ENCODE measurements at places on chromosomes 12 and 14.

DNA sequence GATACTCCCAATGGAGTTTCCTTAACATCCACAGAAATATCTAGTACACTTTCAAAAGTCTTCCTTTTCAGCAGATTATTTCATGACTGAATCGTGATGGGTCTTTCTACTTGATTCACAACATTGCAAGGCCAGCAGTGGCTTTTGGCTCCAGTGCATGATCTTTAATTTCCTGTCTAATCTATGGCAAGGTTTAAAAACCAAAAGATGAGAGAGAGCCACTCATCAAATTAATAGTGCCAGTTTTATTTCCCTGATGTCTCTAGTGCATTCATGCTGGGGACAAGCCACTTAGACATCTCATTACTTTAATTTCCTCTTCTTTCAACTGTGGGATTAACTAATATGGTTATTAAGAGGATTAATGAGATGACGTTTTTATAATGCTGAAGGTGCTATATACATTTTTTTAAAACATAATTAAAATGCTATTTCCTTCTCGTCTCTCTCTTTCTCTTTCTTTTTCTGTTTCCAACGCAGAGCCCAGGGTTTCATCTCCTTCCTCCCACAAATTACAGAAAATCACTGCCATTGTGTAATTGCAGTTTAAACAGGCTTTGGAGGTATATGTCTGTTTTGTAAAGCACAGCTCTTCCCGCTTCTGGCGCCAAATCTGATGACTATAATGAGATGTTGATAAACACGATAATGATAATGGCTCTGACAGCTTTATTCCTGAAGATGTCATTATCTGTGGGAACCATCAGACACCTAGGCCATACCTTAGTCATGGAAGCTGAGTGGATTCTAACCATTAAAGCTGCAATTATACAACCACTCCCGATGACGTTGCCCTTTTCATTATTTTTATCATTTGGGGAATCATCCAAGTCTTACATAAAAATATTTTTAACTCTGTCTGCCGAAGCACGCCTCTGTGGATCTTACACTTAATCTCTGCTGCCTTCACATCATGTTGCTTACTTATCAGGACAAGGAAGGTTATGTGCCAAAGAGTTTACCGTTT, 103.1 kb upstream of the PPM1H start:
- DNase-seq = no peak

DNA sequence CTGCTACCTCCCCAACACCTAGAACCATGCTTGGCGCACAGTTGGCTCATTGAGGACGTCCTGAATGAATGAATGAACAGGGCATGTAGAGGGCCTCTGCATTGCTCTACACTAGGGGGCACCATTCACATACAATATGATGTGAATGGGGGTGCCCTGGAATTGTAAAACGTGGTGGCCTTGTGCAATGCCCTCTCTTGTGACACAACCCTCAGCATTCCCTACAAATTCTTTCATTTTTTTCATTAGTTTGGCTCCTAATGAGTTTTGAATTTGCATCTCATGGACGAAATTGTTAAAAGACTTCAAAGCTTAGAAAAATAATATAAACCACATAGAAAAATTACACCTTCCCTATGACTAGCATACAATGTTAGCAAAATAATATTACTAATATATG, 2.3 kb upstream of the DIO2 start:
- peak; percentile 20 for DNase-seq

DNA sequence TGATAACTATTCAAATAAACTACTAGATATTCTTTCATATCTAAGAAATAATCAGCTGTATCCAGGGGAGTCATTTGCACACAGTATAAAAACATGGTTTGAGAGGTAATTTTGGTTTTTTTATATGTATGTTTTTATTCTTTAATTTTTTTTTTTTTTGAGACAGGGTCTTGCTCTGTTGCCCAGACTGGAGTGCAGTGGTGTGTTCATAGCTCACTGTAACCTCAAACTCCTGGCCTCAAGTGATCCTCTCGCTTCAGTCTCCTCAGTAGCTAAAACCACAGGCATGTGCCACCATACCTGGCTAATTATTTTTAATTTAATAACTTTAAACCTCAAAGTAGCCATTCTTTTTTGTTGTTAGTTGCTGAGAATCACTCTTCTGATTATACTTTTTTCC, 1.8 kb downstream of the PRORP start:
- no peak for DNase-seq

- no peak for DNase-seq
Observed at GRCh38 chr12:12046401-12046800, 24.3 kb upstream of the BCL2L14 start.

- no peak for DNase-seq
Observed at GRCh38 chr14:61472801-61473376, 151.5 kb downstream of the PRKCH start.

DNA sequence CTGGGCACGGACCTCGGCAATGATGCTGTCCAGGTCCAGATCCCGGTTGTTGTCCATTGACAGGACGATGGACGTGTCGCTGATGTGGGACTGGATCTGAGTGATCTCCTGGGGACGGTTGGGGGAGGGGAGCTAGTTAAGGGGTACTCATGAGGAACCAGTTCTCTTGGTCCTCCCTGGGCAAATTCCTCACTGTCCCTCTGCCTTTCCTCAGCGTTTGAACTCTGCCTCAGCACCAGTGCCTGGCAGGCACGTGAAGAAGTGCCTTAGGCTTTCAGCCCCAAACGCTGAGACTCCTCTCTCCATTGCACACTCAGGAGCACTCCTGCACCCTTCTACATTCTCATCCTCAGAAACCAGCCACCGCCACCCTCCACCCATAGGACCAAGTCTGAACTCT, 9.7 kb downstream of the KRT72 start:
- DNase-seq = no peak

DNA sequence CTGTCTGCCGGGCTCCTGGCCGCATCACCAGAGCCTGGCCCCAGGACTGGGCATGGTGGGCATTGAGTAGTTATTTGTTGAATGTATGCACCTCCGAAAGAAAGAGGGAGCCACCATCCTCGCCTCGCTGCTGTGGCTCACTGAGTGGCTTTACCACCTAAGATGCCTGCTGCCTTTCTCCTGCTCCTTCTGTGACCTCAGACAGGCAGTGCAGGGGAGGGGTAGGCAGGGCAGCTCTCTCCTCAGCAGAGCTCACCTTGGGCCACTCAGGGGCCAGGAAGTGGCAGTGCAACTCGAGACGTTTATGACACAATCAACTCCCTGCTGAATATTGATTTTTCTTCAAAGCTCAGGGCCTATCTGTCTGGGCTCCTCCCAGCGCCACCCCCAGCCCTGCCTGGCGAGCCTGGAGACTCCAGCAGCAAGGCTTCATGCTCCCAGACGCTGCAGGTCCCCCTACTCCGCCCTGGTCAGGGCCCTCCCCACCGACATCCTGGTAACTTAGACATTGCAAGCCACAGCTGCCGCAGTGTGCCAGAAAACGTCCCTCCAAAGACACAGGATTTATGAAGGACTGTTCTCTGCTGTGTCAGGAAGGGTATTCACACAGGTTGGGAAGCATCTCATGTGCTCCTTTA, 84.3 kb upstream of the DIO3 start:
- DNase-seq = no peak

DNA sequence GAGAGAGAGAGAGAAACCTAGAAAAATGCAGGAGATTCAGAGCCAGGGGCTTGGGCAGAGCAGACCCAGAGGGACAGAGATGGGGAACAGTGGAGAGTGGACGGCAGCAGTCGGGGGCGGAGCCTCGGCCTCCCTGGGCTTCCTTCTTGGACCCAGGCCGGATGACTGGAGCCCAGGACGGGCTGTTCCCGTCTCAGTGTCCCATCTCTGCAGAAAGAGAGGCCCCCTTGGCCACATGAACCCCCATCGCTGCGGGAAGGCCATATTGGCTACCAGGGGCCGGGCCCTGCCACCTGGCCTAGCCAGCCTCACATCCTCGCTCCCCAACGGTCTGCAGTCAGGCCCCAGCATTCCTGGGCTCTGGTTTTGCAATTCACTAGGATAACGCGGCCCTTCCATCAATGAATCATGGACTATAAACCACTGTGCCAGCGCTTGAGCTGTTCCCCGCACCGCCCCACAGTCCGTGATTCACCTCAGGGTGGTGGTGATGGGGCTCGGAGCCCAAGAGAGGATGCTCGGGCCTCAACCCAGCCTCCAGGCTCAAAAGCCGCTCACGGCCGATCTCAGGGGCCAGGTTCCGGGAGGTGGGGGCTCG, 116.5 kb downstream of the RFLNA start:
- DNase-seq = no peak

GRCh38 chr12:57461276-57461916, 1.8 kb downstream of the GLI1 start:
- DNase-seq = no peak

GRCh38 chr12:26723379-26724308, 109.3 kb downstream of the ITPR2 start:
- no peak for DNase-seq

GRCh38 chr12:92556141-92556540, 146.6 kb upstream of the PLEKHG7 start:
- no peak for DNase-seq

DNA sequence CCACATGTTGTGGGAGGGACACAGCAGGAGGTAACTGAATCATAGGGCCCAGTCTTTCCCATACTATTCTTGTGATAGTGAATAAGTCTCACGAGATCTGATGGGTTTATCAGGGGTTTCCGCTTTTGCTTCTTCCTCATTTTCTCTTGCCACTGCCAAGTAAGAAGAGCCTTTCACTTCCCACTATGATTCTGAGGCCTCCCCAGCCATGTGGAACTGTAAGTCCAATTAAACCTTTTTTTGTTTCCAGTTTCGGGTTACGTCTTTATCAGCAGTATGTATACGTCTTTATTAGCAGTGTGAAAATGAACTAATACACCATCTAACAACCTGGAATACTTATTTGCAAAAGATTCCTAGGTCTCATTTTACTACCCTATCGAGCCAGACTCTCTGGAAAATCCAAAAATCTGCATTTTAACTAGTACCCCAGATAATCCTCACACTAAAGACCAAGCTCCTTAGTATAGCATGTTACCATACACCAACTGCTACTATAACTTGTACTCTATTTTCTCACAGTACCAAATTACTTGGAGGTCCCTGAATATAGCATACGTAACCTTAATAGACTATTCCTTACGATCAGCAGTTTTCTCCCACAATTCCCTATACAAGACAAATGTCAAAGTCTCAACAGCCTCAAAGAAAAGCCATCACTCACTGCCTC, 11.5 kb downstream of the GTF2A1 start:
- DNase-seq = no peak

DNA sequence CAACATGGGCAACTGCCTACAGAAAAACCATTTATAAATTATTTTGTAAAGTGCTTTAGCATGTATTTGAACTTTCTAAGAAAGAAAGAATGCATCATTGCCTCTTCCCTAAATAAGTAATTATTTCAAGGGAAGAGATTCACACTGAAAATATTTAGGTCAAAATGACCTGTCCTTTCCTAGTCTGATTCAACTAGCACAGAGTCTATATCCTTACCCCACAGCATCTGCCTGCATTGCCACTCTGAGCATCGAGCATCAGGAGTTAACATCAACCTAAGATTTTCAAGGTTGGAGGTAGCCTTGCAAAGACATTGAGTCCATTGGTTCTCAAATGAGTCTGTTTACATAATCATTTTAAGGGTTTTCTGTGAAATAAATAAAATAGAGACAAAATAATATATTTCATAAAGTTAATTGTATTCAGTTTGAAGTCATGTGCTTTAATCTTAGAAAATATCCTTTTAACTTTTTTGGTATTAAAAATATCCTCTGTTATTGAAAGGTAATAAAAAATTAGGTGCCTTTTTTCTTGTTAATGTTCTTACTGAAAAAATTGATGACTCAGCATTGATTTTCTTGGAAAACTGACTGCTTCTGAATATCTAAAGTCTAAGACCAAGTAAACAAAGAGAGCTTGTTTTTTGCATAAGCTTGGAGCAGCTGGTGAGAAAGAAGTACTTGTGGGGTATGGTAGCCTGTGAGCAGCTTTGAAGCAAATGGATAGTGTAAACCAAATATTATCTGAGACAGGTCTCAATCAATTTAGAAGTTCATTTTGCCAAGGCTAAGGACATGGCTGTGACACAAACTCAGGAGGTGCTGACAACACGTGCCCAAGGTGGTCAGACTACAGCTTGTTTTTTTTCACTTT, 269.0 kb upstream of the CLEC14A start:
- DNase-seq = no peak

- DNase-seq = no peak
Observed at GRCh38 chr14:68795597-68796417, 2.9 kb upstream of the ZFP36L1 start.

DNA sequence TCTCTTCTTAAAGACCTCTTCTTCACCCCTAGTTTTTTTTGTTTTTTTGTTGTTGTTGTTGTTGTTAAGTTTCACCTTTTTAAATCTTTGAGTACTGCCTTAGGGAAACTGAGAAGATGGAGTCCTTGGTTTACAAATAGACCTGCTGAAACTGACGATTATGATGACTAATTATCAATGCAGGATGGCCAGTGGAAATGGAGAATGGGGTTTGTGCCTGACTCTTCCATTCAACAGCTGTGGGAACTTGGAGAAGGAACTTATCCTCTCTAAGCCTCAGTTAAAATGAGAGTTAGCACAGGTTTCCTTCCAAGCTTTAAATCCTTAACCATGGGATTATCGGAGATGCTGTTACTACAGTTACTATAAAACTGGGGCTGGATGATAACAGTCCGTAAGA, 66.7 kb upstream of the PNMA1 start:
- DNase-seq = no peak

- DNase-seq = no peak
Observed at GRCh38 chr14:77961847-77962580, 162.1 kb downstream of the ADCK1 start.

DNA sequence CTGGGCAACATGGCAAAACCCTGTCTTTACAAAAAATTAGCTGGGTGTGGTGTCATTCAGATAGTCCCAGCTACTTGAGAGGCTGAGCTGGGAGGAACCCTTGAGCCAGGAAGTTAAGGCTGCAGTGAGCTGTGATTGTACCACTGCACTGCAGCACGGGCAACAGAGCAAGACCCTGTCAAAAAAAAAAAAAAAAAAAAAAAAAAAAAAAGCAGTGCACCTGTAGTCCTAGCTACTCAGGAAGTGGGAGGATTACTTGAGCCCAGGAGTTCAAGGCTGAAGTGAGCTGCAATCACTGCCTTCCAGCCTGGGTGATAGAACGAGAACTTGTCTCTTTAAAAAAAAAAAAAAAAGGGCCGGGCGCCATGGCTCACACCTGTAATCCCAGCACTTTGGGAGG, 5.6 kb downstream of the REM2 start:
- DNase-seq = no peak

DNA sequence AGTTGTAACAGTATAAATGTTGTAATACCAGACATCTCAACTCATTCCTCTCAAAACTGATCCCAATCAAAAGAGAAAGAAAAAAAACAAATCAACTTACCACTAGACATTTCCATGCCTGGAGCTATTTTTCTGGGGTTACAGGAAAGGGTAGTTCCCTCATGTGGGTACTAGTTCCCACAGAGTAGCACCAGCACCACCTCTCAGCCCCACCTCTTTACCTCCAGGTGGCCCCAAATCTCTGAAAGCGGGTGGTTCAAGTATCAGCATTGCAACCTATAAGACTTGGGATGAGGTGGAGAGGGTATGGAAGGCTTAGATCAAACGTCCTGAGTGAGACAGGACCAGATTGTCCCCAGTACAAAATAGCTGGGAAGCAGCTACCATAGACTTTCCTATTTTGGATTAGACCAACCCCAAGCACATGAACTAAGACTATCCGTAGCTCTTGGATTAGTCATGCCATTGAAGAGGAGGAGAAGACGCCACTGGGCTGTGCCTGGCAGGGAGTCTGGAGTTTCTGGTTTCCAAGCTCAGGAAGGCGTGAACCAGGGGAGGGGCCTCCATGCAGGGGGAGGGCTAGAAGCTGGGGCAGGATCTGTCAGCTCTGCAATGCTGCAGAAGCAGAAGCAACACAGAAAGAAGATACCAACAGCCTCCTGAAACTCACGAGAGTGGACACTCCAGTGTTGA, at the start of gene SLC39A2:
Gene SLC39A2 (plus strand): TSS at position 620 of the 693 bp plus-strand sequence. CDS start 154 bp downstream, outside the sequence.
- no peak for DNase-seq

Data from iPS DF 6.9 (cell line).